ENCODE measurements at places on chromosomes 7 and 10.

DNA sequence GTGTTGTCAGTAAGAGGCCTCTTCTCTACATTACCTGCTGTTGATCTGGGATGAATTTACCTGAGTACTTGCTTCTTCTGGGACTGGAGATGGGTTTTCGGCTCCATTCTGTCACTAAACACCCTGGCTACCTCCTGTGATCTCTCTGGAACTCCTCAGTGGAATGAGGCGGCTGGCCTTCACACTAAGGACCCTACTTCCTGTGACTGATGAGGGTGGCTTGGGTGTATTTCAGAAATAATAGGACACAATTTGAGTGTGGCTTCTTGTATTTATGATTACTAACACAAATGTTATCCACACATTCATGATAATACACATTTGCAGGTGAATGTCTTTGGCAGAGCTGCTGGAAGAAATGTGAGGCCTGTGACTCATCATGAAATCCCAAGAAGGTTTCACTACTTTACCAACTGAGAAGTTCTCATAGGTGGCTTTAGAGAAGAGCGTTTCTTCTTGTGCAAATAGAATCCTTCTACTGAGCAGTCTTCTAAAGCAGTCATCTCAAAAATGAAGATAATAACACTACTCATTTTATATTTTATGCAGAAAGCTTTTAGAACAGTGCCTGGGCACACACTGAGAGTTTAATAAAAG is 21.3 kb upstream of the EVX1 start:
- no peak for DNase-seq

- DNase-seq = peak; percentile 22
Observed at GRCh38 chr10:78853864-78854263, 214.9 kb upstream of the ZMIZ1 start.

GRCh38 chr7:55271661-55272060 is 93.5 kb upstream of the LANCL2 start:
- DNase-seq = no peak

DNA sequence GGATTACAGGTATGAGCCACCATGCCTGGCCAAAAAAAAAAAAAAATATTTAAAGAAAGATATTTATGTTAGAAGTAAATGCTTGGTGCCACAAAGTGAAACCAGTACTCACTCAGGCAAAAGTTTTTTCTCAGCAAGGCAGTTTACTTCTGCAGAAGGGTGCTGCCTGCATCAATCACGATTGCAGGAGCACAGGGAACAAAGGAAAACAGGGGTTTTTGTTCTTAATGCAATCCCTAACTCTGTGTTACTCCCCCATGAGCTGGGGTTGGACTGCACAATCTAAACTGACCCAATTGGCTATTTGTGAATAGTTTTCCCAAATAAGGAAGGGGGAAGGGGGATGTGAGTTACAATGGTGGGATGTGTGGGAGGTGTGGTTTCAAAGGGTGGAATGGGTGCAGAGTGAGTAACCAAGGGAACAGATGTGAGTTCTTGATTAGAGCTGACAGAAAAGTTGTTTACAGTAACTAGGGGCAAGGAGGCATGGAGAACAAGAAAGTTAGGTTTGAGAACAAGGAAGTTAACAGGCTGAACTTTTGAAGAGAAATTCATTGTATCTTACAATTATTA is 255.4 kb downstream of the TYW1 start:
- no peak for DNase-seq

DNA sequence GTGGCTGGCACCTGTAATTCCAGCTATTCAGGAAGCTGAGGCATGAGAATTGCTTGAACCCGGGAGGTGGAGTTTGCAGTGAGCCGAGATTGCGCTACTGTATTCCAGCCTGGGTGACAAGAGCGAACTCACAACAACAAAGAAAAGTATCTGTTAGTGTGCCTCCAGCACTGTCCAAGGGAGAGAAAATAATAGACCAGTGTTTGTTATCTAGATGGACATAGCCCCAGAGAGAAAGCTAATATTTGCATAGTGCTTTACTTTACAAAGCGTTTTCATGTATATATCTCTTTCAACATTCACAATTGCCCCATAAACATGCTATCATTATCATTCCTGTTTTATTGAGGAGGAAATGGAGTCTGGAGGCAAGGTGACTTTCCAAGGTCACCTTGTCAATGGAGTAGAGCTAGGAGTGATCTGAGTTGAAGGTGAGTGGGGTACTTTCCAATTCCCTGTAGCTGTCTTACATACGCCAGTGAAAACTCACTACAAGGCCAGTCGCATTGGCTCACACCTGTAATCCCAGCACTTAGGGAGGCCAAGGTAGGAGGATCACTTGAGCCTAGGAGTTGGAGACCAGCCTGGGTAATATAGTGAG is 49.7 kb upstream of the KIF5B start:
- peak; percentile 49 for DNase-seq

- peak; percentile 63 for DNase-seq
Observed at GRCh38 chr10:11270135-11270857, 252.6 kb downstream of the CELF2 start.

DNA sequence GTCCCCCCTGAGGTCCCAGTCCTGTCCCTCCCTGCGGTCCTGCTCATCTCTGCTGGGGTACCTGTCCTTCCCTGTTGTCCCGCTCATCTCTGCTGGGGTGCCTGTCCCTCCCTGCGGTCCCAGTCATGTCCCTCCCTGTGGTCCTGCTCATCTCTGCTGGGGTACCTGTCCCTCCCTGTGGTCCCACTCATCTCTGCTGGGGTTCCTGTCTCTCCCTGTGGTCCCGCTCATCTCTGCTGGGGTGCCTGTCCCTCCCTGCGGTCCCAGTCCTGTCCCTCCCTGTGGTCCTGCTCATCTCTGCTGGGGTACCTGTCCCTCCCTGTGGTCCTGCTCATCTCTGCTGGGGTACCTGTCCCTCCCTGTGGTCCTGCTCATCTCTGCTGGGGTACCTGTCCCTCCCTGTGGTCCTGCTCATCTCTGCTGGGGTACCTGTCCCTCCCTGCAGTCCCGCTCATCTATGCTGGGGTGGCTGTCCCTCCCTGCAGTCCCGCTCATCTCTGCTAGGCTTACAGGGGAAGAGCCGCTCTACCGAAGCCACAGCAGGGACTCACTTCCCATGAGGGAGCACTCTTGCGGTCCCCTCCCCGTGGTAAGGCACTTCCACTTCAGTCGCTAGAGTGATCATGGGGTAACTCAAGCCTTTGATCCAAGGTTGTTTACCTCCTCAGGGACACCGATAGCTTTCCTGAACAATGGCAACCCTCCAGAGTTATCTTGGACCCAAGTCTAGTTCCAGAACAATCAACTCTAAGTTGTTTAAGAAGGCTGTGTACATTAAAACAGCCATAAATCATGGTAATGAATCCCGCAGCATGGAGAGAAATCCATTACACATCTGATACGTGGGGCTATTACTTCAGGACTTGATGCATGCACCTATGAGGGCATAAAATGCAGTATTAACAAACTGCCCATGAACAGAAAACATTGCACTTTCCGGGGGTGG is 46.8 kb upstream of the MNX1 start:
- no peak for DNase-seq

GRCh38 chr10:91564508-91564907 is 68.4 kb downstream of the PPP1R3C start:
- no peak for DNase-seq

GRCh38 chr7:90345595-90346335 is 751 bp upstream of the GTPBP10 start:
- DNase-seq = no peak

- no peak for DNase-seq
Observed at GRCh38 chr7:105617280-105618015, 36.2 kb upstream of the EFCAB10 start.

GRCh38 chr7:102872460-102872859 is 40.3 kb upstream of the LRRC17 start:
- DNase-seq = no peak

- DNase-seq = no peak
Observed at GRCh38 chr7:75042286-75042685, 31.3 kb downstream of the RCC1L start.

DNA sequence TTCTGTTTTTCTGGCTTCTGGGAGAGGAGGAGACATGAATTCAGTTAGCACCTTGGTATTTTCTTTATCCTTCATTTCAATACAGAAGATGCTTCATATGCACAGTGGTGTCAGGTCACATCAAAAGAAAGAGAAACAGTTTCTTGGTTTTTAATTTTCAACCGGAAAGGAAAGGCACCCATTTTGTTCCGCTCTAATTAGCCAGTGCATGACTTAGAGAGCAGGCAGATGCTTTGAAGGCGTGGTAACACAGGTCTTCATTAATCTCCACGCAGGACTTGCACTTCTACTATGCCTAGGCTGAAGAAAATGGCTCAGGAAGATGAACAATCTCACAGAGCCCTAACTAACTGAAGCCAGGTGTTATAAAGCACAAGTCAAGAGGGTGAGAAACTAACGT is 70.4 kb upstream of the ATRNL1 start:
- no peak for DNase-seq

GRCh38 chr7:73963252-73963822 is 64.6 kb upstream of the ELN start:
- no peak for DNase-seq

DNA sequence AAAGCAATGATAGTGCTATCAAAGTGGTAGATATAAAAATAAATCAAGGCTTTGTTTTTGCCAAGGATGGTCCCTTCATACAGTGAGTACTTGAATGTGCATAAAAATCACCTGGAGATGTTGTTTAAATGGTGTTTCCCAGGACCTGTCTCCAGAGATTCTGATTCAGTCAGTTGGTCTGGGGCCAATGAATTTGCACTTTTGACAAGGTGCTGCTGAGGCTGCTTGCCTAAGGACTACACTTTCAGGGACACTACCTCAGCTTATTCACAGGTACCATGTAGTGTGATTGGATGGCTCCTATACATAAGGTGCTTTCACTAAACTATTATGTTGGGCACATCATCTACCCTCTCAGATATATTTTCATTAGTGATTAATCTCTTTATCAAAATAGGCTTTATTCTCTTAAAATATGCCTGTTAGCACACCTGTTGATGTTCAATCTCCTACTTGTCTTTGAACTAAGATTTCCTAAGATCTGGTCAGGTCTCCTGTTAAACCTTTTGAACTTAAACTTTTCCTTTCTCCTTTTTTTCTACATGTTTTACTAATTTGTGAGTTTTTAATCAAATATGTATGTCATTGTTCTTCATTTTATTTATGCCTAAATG is 24.3 kb downstream of the CAPZA2 start:
- no peak for DNase-seq

DNA sequence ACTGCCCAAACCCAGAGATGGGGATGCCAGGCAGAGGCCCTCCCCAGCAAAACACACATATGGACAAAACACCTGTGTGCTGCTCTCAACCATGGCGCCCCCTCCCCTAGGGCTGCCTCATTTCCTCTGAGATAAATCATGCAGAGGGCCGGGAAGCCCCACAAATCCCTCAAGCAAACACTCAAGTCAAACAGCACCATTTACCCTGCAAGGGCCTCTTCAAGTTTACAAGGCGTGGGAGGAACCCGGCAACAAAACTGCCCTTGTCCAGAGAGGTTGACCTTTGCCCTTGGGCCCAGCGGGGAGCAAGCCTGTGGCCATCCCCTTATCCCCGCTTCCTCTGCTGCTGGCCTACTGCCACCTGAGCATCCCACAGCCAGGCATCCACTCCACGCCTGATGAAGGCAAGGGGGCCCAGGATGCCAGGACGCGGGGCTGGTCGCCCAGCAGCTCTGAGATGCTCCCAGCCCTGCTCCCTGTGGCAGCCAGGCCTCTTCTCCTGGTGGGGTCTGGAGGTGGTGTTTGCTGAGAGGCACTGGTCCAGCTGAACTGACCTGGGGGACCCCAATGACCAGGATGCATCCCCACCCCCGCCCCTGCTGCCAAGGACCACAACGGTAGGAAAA is 77.4 kb downstream of the DLG5 start:
- DNase-seq = no peak

DNA sequence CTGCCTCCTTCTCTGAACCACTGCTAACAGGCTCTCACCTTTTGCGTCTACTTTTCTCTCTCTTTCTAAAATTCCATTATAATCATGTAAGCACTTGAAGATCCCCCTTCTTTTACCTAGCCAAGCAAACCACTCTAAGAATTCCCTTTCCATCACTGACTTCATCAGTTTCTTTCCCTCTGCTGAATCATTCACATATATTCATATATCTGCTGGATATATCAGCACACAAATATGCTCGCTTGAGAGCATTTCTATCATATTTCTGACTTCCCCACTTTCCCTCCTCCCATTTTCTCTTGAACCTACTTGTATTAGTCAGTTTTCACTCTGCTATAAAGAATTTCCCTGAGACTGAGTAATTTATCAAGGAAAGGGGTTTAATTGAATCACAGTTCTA is 84.2 kb upstream of the LRRN3 start:
- no peak for DNase-seq

DNA sequence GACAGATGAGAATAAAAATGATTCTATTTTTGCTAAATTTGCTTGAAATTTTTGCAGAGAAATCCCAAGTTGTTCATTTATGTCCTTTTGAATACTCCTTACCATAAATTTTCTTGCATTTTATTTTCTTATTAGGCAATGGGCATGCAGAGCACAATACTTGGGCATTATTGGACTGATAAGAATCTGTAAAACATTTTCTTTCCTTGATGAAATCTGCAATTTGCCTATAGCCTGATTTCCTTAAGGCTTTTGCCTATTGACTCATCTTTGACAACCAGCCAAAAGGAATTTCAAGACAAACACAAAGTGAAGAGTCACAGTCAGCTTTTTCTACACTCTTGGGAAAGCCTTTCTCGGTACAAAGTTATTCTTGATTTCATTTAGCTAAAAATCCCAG is 30.5 kb upstream of the GNAT3 start:
- DNase-seq = no peak

DNA sequence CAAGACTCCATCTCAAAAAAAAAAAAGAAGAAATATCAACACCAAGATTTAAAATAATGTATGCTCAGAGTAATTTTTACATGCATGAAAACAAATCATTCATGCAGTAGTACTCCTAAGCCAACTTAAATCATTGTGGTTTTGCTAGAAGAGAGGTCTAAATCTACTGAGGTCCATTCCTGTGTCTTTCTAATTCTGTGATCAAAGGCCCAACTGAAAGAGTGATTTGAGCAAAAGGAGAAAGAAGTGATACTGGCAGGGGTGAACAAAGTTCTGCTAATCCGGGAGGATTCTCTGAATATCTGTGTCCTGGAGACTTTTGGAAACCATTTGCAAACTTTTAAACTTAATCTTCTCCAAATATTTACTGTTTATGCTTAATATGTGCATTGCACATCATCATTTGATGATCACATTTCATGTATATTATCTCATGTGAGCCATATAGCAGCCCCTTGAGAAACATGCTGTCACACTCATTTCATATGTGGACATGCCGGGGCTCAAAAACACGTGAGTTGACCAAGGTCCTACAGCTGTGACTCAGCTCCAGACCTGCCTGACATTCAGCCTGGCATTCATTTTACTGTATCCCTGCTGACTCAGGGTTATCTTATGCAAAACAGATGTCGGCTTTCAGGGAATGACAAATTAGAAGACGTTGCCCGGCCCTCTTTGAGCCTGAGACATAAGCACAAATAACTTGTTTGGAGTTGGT is 76.4 kb downstream of the FAM107B start:
- no peak for DNase-seq

DNA sequence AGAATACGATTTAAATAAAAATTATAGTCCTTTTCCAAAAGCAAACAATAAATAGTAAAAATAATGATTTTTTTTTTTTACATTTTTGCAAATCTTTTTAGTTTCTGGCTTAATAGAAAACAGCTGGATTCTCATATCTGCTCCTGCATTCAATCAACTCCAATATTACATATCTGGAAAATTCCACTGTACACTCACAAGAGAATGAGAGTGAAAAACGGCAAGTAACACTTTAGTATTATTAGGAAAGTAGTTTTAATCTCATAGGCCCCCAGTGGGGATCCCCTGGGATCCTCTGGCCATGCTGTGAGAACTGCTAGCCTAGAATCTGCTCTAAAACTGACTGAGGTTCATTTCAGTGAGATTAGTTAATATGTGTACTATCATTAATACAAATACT is 128.6 kb upstream of the LRRN3 start:
- DNase-seq = no peak
